ENCODE measurements at places on chromosomes 5 and 9.

DNA sequence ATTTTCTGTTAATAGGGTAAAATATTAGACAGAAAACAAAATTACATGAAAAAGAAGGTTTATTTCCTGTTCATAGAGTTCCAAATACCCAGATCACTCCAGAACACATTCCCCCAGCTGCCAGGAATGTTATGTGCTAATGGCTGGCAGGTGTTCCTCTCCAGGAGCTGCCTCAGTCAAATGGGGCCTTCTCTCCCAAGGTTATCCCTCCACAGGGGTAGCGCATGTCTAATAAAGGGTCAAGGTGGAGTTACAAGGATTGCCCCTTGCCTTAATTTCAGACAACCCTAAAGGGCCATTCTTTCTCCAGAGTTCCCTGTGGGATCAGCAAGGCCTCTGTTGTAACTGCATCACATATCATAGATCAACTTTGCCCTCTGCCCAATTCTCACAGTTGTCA is 148.6 kb upstream of the PLPPR1 start:
- no peak for DNase-seq

DNA sequence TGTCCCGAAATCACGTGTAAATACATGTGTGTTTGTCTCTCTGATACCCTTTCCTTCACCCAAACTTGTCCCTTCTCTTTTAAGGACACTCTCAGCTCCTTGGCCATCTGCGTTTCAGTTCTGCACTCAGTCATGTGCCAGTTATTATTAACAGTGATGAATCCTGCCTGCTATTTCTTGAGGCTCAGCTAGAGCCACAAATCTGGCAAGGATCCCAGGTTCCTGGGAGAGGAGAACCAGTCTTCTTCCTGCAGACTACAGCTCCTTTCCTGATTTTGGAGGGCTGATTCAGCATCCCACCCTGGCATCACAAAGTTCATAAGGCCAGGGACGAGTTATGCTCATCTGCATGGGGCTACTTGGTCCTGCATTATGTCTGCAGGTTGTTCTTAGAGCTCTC is 5.6 kb downstream of the MAMDC2 start:
- no peak for DNase-seq

DNA sequence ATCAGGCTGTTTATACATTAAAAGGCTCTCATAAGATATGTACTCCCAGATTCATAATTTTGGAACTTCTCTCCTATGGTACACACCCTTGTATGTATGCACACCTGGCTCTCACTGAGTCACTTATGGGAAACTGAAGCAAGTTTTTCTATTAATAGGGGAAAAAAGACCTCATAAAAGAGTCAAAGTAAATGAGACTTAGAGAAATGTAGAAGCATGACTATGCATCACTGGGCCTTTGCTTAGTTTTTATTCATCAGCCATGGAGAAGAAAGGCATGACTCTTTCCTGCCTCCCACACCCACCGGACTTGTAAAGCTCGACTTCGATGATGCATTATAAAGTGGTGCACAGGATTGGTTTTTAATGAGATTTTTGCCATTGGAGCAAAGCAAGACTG is 28.2 kb downstream of the MTAP start:
- no peak for DNase-seq

GRCh38 chr9:38316166-38316780 is 76.2 kb upstream of the ALDH1B1 start:
- no peak for DNase-seq

DNA sequence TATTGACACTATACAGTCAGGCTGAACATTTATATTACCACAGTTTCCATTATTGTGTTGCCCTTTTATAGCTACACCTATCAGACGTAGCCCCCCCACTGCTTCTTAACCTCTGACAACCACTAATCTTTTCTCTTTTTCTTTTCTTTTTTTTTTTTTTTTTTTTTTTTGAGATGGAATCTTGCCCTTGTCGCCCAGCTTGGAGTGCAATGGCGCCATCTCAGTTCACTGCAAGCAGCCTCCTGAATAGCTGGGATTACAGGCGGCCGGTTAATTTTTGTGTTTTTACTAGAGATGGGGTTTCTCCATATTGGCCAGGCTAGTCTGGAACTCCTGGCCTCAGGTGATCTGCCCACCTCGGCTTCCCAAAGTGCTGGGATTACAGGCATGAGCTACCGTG is 75.4 kb downstream of the UHRF2 start:
- no peak for DNase-seq

DNA sequence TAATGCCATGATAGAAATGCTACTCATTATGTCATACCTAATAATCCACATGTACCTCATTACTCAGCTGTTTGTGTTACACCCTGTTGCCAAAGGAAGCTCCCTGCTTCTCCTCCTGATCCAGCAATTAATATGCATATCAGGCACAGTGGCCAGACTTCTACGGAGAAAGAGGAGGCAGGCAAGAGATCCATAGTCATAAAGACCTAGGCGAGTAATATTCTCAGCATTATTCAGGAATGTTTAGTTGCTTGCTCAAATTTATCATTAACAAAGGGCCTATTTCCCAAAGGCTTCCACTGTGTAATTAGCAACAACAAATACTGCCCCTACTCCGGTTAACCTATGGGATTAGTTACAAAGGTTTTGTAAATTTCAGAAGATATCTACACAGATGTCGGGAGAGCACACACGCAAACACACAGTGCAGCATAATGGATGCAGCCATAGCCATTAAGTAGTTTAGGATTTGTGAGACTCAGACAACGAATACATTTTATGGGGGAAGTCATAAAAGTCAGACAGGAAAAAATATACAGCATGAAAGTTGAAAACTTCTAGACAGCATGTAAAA is 192.6 kb downstream of the EFNA5 start:
- DNase-seq = no peak

DNA sequence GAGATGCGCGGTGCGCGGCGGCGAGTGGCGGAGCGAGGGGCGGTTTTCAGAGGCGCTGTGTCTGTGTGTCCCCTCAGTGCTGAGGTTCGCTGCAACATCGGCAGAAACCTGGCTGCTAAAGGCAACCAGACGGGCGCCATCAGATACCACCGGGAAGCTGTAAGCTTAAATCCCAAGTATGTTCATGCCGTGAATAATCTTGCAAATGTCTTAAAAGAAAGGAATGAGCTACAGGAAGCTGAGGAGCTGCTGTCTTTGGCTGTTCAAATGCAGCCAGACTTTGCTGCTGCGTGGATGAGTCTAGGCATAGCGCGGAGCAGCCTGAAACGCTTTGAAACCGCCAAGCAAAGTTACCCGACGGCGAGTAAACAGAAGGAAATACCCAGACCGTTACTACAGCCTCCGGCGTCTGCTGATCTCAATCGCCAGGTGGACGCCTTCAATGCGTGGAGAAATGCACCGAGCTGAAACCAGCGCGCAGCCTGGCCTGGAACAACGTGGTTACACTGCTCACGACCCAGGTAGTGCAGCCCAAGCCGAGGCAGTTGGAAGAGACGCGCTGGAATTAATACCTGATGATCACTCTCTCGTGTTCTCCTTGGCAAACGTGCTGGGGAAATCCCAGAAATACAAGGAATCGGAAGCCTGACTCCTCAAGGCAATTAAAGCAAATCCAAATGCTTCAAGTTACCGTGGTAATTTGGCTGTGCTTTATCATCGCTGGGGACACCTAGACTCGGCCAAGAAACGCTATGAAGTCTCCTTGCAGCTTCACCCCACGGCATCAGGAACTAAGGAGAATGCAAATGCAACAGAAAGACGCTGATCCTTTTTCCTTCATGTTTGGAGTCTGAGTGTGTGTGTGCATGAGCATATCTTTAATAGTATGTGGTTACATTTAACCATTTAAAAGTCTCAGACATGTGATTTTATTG is 15.9 kb downstream of the OR2V1 start:
- DNase-seq = no peak

DNA sequence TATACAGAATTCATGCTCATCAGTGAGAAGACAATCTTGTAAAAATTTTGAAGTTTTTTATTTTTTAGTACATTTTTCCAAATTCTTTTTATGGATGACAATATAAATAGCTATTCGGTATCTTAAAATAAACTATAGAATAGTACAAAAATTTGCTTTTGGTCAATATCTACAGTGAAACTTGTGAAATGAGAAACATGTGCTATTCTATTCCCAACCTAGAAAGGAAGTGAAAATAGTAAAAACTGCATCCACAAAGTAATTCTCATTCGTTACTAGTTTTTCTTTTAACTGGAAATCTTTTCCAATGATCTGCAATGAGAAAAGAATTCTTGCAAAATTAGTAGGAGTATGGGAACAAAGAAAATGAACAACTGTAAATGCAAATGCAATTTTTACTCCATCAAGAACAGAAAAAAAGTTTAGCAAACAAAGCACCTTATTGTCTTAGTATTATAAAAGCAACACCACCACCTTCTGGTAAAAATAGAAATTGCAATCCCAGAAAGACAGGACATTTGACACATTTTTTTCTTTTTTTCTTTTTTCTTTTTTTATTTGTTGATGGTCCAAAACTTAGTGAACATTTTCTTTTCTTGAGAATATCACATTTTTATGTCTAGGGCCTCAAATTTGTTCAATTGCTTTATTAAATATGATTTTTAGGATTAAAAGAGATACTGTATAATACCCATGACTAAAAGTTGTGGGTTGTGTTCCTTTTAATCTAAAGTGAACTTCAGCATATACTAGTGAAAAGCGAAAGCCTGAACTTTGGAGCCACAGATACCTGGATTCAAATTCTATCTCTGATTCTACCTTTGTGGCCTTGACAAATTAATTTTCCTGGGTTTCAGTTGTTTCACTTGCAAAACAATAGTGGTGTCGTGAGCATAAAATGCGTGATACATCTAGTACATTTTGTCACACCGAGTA is 72.3 kb downstream of the SLCO4C1 start:
- peak; percentile 2 for DNase-seq

DNA sequence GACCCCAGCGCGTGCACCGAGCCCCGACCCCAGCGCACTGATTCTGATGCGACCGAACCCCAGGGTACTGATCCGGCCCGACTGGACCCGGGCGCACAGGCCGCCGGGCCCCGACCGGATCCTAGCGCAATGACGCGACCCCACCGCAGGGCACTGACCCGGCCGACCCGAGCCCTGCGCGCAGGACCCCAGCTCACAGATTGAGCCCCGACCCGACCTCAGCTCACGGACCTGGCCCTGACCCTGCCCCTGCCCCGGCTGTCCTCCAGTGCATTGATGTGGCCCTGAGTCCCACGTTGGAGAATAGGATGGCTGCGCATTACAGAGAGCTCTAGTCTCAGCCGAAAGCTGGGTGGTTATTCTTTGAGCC is 438 bp downstream of the TRIP13 start:
- no peak for DNase-seq

DNA sequence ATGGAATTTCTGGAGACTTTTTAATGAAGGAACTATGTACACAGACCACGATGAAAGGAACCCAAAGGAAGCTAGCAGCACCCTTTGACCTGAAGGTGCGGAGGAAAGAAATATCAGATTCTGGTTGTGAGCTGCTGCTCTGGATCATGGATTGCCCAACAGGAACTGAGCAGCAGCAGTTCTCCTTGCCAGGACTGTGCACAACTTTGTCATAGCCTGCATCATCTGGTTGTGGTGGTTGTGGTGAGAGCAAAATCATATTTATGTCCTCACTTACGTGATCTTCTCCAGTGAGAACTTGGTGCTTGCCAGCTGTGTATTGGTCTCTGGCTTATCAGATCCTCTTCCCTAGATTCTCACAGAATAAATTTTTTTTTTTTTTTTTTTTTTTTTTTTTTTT is 70.7 kb upstream of the LPAR1 start:
- DNase-seq = peak; percentile 82

DNA sequence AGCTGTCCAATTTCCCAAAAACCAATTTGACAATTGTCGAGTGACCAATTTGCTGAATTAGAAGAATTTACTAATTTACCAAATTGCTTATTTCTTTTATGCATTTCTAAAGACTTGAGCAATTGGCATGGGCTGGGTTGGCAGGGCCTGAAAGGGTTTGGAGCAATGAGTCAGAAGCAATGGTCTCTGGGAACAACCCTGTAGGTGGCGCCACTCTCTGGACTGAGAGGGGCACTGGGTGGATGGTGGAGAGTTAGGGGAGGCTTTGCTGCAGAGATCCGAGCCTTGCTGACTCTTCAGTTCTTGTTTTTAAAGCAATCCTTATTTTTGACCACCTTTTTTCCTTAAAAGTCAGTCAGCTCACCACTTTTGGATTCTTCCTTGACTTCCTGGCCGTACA is 71.5 kb upstream of the RPS23 start:
- DNase-seq = no peak

- no peak for DNase-seq
These were observed 187.5 kb upstream of the HMHB1 start for GRCh38 chr5:143624465-143624864.
